ENCODE measurements at places on chromosomes 11 and 22. TPM values are rescaled to one million over a fixed set of nuclear protein-coding genes. Genes with fewer than 3 reads are reported as not detected.

DNA sequence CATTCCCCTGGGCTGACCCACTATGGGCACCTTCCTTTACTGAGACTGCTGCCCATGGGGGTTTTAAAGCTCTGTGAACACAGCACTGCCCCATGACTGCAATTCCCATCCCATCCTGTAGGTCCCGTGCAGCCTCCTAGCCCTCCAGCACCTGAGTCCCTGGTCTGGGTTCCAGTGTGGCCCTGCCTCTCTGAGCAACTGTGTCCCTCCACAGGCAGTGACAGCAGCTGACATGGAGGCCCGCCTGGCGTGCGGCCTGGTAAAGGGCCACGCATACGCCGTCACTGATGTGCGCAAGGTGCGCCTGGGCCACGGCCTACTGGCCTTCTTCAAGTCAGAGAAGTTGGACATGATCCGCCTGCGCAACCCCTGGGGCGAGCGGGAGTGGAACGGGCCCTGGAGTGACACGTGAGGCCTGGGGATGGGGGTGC, 12.6 kb downstream of the OMP start:
- DNase-seq = no peak

GRCh38 chr11:129144256-129144655, 47.9 kb downstream of the ARHGAP32 start:
- DNase-seq = no peak

- no peak for DNase-seq
These were observed 66.7 kb downstream of the EFCAB6 start for GRCh38 chr22:43745411-43745770.

DNA sequence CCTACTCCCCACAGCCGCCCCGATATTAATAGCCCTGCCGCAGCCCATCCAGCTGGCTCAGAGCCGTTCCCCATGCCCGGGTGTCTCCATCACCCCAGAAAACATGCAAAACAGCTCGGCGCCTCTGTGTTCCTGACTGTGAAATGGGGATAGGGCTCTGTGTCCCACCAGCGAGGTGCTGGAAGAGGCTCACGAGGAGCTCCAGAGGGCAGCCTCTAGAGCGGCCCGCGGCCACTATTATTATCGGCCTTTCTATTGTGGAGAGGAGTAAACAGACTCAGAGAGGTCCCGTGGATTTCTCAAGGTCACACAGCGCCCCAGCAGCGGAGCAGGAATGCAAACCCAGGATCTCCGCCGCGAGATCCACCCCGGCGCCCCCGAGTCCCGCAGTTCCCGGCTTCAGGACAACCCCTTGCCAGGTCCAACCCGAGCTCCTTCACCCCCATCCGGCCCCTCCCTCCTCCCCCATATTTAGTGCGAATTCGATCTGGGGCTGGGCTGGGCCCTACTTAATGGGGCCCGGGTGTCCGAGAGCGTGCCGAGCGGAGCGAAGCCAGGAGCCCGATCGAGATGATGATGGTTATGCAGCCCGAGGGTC, at the start of gene ACTN3:
Gene ACTN3, plus strand, starts transcription at position 536 of the 598 bp plus-strand sequence. Its CDS starts 35 bp downstream, at position 571.
- DNase-seq = peak; percentile 30

DNA sequence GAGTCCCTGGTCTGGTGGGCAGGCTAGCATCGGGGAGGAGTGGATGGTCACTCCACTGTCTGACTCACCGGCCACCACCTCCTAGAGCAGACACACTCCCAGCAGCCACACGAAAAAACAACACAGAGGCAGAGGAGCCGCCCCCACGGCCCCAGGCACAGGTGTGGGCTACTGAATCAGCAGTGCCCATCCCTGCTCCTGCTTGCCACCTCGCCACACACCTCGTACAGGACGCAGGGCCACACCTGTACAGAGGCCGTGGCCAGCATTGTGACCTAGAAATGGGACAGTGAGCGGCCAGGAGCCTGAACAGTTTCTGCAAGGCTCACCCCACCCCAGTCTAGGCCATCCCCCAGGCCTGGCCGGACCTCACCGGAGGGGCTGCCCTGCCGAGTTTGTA, 14.0 kb downstream of the TRIM29 start:
- DNase-seq = no peak

GRCh38 chr11:66280428-66280827, 2.5 kb downstream of the CNIH2 start:
- no peak for DNase-seq

DNA sequence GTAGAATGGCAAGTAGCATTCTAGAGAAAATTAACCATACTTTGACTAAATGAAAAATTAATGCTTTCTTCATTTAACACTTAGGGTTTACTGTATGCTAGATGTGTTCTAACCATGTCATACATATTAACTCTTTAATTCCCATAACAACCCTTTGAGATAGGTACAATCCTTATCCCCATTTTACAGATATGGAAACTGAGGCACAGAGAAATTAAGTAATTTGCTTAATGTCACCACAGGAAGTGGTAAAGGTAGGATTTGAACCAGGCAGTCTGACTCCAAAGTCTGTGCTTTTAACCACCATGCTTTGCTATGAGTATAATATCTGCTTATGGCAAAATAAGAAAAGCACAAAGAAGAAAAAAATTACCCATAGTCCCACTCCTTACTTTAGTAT, 59.5 kb downstream of the LIF start:
- DNase-seq = no peak

DNA sequence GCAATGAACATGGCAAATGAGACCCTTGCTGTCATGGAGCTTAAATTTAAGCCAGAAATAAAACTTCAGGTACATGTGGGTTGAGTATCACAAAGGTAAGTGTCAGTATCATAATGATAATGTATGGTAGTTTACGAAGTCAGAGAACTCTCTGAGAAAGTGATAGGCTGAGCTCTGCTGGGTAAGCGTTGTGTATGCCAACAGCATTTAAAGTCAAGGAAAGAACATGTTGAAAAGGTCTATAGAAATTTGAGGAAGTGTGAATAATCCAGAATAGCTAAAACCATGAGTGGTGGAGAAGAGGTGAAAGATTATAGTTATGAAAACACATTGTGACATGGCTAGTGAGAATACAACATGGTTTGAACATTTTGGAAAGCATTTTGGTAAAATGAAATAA, 17.4 kb upstream of the CTSC start:
- DNase-seq = no peak

MPPED1 gene
- polyA plus RNA-seq = not detected

SDHD gene
- 128 TPM for polyA plus RNA-seq

NRXN2 gene
- 13.6 TPM for polyA plus RNA-seq

OR2AG2 gene
- not detected for polyA plus RNA-seq

MEI1 gene
- polyA plus RNA-seq = 0.81 TPM
